ENCODE measurements at places on chromosomes 13 and 19.

DNA sequence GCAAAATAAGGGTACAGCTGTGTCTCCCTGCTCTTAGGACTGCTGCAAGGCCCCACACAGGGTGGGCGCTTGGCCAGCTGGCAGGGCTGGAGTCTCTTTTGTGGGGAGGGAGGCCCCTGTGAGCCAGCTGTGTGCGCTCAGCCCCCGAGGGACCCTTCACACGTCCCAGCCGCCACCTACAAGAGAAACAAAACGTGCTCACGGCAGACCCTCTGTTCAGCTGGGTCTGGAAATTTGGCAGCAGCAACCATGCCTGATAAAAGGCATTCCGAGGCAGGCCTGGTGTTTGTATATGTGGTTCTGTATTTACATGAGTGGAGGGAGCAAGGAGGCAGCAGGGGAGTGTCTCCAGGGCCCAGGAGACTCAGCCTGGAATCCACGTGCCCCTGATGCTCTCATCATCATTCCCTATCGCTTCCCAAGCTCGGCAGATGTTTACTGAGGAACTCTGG, 49.7 kb downstream of the CRTC1 start:
- DNase-seq: no peak

DNA sequence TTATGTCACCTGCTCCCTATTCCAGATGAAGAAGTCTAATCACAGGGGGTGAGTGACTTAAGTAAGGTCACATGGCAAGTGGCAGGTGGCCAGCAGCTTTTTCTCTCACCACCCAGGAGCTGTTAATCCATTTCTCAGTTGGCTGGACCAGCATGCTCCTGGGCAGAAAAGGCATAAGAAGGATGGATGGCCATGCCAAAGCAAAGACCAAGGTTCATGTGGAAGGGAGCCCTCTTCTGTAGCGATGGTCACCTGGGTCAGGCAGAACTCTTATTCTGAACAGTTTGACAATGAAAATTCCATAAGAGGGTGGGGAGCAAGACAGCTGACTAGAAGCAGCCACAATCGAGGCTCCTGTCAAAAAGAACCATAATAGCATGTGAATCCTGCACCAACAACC, 538.1 kb downstream of the SUCLA2 start:
- DNase-seq: no peak

DNA sequence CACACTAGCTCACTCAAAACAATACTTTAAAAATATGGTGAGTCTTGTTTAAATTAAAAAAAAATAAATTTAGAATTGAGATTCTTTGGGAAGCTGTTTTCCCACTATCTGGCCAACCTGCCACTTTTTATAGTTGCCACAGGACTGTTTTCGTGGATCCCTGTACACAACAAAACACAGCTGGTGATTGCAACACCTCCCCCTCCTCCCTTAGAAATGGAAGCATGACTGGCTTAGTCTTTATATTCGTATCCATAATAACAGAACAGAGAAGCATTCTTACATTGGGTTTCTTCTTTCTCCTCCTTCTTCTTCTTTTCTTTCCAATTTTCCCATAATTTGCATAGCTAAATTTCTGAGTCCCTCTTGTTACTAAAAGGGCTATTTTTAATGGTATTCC, 79.5 kb upstream of the GJB6 start:
- no peak for DNase-seq

GRCh38 chr19:46487802-46488445, 7.7 kb downstream of the PNMA8B start:
- peak; percentile 74 for DNase-seq

- no peak for DNase-seq
Observed at GRCh38 chr19:18484992-18485391, 36.9 kb downstream of the ELL start.

- no peak for DNase-seq
Observed at GRCh38 chr13:44198826-44199225, 174.8 kb upstream of the SERP2 start.

- no peak for DNase-seq
Observed at GRCh38 chr19:38209671-38210457, 14.2 kb downstream of the DPF1 start.

DNA sequence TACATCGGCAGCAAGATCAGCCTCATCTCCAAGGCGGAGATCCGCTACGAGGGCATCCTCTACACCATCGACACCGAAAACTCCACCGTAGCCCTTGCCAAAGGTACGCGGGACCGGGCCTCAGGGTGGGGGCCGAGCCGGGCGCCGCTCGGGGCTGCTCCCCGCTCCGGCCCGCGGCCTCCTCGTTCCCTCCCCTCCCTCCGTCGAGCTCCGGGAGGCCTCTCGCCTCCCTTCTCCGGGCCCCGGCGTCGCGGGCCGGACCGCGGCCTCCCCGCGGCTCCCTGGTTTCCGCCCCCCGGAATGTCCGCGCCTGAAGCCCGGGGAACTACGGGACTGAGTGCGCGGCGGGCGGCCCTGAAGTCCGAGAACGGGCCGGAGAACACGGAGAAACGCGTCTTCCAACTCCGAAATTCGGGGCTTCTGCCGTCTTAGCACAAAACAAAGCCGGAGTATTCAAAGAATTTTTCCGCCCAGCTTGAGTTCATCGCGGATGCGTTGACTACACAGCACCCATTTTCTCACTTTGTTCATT, 423 bp downstream of the LSM14A start:
- DNase-seq: peak; percentile 23

DNA sequence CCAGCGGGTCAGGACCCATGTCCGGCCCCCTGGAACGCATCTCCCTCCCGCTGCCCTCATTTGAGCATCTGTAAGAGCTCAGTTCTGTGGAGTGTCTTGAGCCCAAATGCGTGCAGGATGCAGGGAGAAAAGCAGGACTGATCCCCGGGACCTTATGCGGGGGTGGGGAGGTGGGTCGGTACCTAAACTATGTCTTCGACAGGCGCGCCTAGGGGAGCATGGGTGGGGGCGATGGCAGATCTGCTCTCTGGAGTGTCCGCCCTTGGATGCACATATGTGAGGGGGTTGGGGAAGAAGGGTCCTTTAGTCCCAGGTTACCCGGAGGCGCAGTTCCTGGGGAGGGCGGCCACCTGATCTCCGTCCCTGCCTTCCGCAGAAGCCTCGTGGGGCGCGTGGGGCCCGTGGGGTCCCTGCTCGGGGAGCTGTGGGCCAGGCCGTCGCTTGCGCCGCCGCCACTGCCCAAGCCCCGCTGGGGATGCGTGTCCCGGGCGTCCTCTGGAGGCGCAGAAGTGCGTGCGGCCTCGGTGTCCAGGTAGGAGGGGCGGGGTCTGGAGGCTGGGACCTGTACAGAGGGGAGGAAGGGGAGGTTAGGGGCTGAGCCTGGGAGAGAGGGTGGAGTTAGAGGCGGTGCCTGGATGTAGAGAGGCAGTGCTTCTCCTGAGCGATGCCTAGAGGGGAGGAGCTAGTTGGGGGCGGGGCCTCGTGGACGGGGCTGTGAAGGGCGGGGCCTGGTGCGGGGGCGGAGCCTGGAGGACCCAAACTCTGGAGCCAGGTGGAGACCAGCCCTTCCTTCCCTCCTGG, 2.9 kb downstream of the CILP2 start:
- DNase-seq: peak; percentile 76

DNA sequence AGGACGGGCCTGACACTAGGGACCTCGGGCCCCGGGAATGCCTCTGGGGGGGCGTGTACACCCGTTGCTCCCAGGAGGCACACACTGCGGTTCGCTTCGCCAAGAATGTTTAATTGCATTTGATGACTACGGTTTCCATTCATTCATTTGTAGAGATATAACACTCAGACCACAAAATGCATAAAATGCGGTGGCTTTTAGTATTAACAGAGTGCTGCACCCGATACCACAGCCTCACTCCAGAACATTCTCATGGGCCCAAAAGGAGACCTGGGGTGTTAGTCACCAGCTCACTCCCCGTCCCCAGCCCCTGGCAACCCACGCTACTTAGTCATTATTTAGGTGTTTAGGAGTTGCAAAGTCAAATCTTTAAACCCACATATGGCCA, 21.8 kb downstream of the HCN2 start:
- DNase-seq: no peak

- DNase-seq: no peak
Observed at GRCh38 chr13:83150616-83151307, 731.5 kb downstream of the SLITRK1 start.

DNA sequence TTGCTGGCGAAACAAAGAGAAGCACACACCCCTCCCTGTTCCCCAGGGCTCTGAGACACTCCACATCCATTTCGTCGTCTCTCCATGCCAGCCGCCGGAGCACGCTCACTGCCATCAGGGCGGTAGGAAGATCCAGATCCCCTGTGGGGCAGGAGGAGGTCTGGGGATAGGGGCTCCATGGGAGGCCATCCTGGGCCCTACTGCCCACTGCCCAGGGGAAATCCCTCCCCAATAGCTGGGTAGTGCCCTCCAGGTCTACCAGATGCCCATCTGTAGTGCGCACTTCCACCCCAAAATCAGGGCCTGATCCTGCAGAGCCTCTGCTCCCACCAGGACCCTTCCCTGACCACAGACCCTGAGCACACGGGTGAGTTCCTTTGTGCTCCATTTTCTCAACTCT, 80.3 kb downstream of the EFNB2 start:
- DNase-seq: no peak

DNA sequence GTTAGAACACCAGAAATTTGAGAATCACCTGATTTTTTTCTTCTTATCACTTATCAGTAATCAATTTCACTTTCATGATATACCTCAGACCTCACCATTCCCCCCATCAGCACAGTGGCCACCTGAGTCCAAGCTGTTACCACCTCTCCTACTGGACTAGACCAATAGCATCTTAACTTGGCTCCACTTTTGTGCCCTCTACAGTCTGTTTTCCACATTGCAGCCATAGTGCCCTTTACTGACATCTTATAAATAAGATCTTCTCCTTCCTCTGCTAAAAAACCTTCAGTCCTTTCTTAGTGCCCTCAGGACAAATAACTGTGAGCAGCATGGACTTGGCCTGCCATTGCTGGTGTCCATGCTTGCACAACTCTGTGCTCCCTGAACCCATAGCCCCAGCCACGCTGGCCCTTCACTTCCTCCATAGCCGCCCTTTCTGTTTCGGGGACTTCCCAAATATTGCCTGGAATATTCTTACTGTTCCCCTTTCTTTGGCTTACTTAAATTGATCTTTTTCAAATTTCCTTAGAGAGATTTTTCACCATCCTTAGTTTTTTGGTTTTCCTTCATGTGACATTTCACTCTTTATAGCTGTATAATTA, 380.8 kb downstream of the LMO7 start:
- no peak for DNase-seq
